ENCODE measurements at places on chromosomes 4 and X.

GRCh38 chrX:119654112-119654531 is 38.8 kb downstream of the SEPTIN6 start:
- no peak for DNase-seq

DNA sequence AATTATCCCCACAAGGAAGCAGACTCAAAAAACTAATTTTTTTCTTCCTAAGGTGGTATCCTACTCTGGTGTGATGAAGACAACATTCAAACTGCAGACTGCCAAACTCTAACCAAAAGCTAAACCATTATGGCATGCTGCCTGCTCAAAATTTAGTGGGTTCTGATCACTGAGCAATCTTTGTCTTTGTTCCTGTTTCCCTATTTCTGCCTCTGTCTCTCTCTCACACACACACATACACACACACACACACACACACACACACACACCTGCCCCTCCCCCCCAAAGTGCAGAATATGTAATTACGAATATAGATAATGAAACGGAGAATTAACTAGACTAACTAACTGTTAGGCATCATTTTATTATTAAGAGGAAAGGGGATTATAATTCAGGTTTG is 1278.6 kb downstream of the PCDH7 start:
- DNase-seq = no peak

GRCh38 chr4:84565951-84566350 is 17.0 kb upstream of the CDS1 start:
- no peak for DNase-seq

DNA sequence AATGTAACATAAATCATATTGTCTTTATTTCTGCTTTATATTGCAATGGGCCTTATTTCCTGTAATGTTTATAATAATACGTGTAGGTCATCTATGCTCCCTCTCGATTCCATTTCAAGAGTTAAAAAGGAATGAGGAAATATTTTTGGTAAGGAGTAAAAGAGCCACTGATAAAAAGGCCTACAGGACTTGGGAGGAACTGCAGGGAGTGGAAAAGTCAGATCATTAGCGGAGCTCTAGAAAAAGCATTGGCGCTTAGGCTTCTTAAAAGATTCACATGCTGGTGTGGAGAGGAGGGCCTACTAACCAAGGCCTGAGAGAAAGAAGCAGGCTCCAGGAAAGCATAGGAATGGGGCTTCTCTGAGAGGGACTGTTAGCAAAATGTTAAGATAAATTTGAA is 82.9 kb upstream of the PNPLA4 start:
- no peak for DNase-seq

DNA sequence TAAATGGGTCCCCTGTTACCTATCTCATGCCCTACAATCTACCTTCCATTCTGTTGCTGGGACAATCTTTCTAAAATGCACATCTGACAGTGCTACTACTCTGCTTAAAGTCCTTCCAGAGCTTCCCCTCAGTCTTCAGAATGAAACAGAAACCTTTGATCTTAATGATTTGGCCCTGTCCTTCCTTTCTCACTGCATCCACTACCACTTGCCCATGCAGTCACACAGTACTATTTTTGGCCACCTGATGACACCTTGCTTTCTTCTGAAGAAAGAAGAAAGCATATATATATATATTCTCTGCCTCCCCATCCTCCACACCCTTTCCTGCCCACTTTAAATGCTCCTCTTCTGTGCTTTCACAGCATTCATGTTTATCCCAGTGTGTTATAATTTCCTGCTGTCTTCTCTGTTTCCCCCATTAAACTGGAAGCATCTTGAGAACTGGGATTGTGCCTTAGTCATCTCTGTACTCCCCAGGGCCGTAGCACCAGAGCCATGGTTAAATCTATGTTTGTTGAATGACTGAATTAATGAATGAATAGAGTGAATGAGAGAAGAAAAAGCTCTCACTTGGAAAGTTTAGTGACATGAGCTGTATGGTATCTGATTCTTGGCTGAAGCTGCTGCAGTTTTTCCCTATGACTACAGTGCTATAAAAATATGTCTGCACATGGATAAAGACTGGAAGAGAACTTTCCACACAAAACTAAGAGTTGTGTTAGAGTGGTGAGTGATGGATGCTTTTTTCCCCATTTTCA is 56.2 kb downstream of the RTL9 start:
- DNase-seq = no peak

- DNase-seq = no peak
These were observed 31.5 kb downstream of the PRPS1 start for GRCh38 chrX:107659768-107660167.

DNA sequence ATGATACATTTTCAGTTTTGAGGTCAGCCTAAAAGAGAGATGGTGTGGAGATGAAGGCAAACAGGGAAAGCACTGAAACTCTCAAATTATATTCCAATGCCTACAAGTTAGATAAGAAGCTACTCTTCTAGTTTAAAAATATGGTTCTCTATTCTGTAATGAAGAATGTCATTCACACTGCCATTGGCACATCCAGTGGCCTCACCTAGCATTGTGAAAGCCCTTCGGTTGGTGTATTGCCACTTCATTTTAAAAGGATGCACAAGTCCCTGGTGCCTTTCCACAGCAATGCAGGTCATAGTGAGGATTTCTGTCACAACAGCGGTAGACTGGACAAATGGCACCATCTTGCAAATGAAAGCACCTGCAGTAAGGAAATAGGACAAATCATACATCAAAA is 40.6 kb downstream of the QRFPR start:
- DNase-seq = no peak

Measured in vagina (tissue), 2 donors.